ENCODE measurements at places on chromosomes 6 and 20.

- no peak for DNase-seq
These were observed 391.9 kb downstream of the FRK start for GRCh38 chr6:115668781-115669180.

DNA sequence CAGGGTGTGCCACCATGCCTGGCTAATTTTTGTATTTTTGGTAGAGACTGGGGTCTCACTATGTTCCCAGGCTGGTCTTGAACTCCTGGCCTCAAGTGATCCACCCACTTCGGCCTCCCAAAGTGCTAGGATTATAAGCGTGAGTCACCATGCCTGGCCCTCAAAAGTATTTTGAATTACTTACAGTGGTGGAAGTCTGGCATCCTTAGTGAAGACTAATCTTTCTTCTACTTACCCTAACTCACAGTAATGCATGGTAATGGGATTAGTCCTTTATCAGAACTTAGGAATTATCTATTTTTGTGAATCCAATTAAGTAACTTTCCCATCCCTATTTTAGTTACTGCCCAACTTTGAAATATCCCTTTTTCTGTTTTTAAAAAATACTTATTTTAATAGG lies 3.9 kb downstream of the RWDD1 start:
- DNase-seq, result no peak

- no peak for DNase-seq
These were observed 186.8 kb downstream of the ARID1B start for GRCh38 chr6:156963712-156964700.

DNA sequence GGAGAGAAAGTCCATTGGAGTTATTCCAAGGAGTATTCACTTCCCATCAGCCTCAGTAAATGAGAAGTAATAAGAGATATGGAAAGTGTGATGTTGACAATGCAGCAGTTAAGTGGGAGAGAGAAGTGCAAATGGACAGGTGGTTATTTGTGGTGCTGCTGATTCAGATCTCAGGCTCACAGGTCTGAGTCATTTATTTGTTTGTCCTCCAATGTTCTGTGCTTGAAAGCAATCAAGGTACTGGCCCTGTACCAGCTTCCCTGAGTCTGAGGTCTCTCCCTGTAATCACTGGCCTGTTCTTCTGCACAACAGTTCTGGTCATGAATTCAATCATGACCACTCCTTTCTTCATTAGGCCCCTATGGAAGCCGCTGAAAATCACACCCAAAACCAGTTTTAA lies 827.7 kb downstream of the MAFB start:
- DNase-seq, result no peak

DNA sequence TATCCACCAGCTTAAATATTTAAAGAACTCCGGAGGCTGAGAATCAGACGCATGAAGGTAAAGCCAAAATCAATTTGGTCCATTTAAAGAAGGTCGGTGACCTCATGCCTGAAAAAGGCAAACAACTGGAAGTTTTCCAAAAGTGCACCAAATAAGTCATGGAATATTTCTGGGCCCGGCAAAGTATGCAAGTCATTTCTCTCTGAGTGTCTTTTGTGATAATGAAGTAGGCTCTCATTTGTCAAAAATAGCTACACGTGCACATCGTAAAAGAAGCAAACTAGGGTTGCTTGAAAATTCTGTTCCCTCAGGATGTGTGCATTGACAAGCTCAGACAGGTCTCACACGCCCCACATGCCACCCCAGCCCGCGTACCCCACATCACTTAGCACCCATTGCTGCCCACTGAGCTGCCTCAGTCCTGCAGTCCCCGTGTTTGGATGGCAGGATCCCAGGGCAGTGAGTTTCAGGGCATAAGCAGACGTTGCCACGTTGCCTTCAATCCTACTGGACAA lies 20.5 kb upstream of the PYGB start:
- DNase-seq, result no peak

- DNase-seq, result no peak
These were observed 86.2 kb downstream of the CDS2 start for GRCh38 chr20:5212907-5213487.

DNA sequence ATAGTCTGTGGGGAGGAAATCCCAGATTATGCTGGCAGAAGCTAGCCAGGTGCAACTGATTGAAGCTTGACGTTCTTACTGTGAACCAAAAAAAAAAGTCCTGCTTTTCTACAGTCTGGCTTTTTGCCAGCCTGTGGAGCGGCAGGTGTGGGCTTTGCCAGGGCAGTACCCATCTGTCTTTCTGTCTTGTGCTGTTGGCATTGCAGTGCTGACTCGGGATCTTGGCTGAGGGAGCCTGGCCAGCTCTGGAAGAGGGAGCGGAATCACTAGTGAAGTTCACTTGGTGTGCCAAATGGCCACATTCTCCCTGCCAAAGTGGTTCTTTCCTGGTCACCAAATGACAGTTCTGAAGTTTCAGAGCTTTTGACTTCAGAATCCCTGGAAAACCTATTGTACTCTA lies 5.0 kb downstream of the KIF3B start:
- no peak for DNase-seq

DNA sequence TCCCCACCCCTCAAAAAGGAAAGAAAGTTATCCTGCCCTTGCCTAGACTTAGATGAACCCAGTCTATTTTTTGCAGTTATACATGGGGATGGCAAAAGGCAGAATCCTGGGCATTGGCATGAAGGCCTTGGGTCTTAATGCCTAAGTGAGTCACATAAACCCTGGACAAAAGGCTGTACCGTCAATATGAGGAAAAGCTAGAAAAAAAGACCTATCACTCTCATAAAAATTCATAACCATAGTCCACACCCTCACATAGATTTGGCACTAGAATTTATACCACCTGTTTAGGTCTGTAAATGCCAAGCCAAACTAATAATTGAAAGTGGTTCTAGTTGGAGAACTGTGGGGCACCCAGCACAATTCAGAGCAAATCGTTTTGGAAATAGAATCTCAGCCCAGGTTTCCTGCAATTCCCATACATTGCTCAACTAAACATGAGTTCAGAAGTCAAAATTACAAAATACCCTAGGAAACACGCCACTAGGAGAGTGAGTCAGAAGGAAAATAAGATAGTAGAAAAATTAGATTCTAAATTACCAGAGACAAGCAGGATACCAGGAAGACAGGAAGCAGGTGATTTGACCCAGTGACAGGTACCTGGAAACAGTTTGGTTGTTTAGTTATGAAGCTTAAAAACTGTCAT lies 70.4 kb upstream of the FUCA2 start:
- no peak for DNase-seq

DNA sequence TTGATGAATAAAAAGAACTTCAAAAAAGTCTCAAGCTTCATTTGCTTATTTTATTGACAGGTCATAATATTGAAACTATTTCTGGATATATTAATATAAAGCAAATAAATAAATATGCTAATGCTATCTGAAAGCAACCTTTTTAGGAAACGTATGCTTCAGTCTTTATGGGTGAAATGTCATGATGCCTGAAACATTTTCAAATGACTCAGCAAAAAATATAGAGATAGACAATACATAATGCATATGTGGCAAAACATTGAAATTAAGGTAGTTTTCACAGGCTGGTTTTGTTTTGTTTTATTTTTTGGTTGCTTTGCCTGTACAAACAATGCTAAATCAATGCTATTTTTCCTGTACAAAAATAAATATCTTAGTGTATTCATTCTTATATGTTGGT lies 194.4 kb upstream of the PLCB4 start:
- no peak for DNase-seq

DNA sequence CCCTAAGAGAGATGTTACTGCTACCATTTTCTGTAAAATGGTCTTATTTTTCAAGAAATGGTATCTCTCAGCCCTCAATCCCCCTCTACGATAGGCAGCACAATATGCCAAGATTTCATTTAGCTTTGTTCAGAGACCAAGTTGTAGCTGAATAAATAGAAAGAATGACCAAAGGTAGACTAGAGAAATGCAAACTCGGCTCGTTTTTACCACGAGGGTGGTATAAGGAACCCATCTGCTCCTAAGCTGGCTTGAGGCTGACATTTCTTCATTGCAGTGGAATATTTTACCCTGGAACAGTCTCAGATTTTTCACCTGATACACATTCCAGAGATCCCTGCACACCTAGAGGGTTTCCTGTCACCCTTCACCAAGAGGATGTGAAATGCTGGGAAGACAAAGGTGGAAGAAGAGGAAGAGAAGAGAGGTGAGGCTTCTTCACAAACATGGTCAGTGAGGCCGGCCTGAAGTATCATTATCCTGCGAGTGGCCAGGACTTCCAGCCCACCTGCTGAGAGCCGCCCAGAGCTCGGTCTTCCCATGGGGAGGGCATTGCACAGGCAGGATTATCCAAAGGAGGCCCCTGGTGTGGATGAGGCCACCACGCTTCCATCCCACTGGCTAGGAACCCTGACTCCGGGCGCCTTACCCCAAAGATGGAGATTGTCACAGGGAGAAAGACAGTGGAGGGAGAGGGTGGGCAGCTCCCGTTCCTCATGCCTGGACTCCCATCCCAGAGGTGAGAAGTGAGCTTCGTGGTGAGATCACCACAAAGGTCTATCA lies 57.1 kb upstream of the AFDN start:
- DNase-seq, result no peak

DNA sequence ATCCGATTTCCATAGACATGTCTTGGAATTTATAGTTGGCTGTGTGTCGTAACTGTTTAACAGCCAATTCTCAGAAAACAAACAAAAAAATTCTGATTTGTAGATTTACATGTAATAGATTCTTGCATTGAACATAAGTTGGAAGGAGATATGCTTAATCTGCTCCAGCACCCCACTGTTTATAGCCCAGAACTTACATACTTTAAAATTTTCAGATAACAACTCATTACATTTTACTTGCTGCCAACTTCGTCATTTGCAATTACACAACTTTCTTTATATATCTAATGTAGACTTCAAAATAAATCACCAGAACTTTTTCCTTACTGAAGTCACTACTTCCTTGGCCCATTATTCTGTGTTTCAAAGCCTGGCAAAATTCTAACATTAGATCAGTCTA lies 472.3 kb upstream of the EYS start:
- no peak for DNase-seq

GRCh38 chr6:151294561-151295101 lies 54.9 kb downstream of the AKAP12 start:
- no peak for DNase-seq

- DNase-seq, result no peak
These were observed 108.7 kb downstream of the ZFAND3 start for GRCh38 chr6:37928217-37928616.

GRCh38 chr6:126788861-126789365 lies 329.6 kb upstream of the RSPO3 start:
- DNase-seq, result no peak

All from HEK293T (cell line).